ENCODE measurements at places on chromosomes 16 and 17. TPM values are rescaled to one million over a fixed set of nuclear protein-coding genes. Genes with fewer than 3 reads are reported as not detected.
A peak's percentile ranks its signal among the peaks of the same experiment; 100 is the strongest.

- H3K4me3 ChIP-seq = no peak overlapping the region
- H3K4me1 ChIP-seq = peaks cover 4% of the 10 kb centered on the region
- DNase-seq = no peak
These were observed 15.2 kb downstream of the DRC3 start for GRCh38 chr17:17987901-17988300.

Gene RGS9
- total RNA-seq = 1.7 TPM

- no peak overlapping the region for H3K4me3 ChIP-seq
- H3K27ac ChIP-seq = no peak overlapping the region
- peak; percentile 52 for DNase-seq
These were observed 21.1 kb downstream of the MINK1 start for GRCh38 chr17:4854111-4854681.

- no peak overlapping the region for H3K27ac ChIP-seq
- H3K4me3 ChIP-seq = no peak overlapping the region
- no peak for DNase-seq
- H3K27me3 ChIP-seq = no peaks in the 10 kb centered on the region
- no peaks in the 10 kb centered on the region for H3K4me1 ChIP-seq
These were observed 110.6 kb upstream of the PLCG2 start for GRCh38 chr16:81668243-81669097.

- no peaks in the 10 kb centered on the region for H3K27me3 ChIP-seq
- H3K4me3 ChIP-seq = no peak overlapping the region
- H3K4me1 ChIP-seq = no peaks in the 10 kb centered on the region
- no peak overlapping the region for H3K27ac ChIP-seq
- DNase-seq = no peak
These were observed 79.7 kb downstream of the VAT1L start for GRCh38 chr16:77868052-77868451.

GRCh38 chr16:53925526-53925925, 221.6 kb downstream of the FTO start:
- DNase-seq = no peak
- H3K27me3 ChIP-seq = no peaks in the 10 kb centered on the region

GRCh38 chr16:30743716-30744115, 4.5 kb upstream of the PHKG2 start:
- peaks cover 17% of the 10 kb centered on the region for H3K36me3 ChIP-seq
- peaks cover 27% of the 10 kb centered on the region for H3K4me1 ChIP-seq
- no peak for DNase-seq
- no peak overlapping the region for H3K4me3 ChIP-seq
- no peaks in the 10 kb centered on the region for H3K27me3 ChIP-seq
- H3K27ac ChIP-seq = no peak overlapping the region

Data from fibroblast of lung (primary cell).